Stimulated activated CD8-positive, alpha-beta memory T cell treated with anti-CD3 and anti-CD28 coated beads, Interleukin-4, amount 100 ng/mL, for 24 hours (primary cell): ENCODE measurements at places on chromosomes 4 and X.

GRCh38 chr4:176742211-176742610 is 50.5 kb downstream of the VEGFC start:
- DNase-seq: no peak

GRCh38 chr4:111230265-111230664 is 607.4 kb upstream of the PITX2 start:
- no peak for DNase-seq

- no peak for DNase-seq
These were observed 756.3 kb upstream of the ADGRL3 start for GRCh38 chr4:60443796-60444195.

- DNase-seq: no peak
These were observed 8.0 kb upstream of the ANXA3 start for GRCh38 chr4:78543424-78544125.

DNA sequence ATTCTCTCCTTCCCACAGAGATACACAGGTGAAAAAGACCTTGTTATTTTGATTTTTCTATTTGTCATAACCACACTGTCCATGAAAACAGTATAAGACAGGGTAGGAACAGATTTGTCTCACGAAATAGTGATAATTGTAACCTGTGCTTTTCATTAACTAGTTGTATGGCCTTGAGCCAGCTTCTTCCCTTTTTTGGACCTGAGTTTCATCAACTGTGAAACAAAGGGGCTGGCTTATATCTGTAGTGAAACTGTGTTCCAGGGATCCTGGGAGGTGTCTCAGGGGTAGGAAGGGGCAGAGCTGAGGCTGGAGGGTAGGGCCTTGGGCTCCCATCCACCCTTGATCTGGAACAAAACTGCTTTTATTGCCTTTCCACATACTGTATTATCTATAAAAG is 50.9 kb downstream of the MED28 start:
- DNase-seq: no peak

GRCh38 chrX:19863212-19863856 is 24.1 kb downstream of the SH3KBP1 start:
- DNase-seq: no peak

DNA sequence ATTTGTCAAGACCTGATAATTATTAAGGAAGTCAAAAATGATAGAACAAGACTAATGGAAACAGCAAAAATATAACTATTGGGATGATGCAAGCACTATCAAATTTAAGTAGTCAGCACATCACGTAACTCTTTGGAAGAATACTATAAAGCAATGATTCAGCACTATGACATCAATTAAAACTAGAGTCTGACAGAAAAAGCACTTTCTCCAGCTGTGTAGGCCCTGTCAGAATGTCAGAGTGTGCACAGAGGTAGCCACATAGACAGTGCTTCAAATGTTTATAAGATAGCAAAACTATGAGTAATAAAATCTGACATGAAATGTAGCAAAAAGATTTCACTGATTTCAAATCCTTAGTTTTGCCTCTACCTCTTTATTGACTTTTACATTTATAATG is 1226.6 kb upstream of the ADGRL3 start:
- DNase-seq: no peak

- DNase-seq: no peak
These were observed 49.8 kb upstream of the HMX1 start for GRCh38 chr4:8921465-8921864.

DNA sequence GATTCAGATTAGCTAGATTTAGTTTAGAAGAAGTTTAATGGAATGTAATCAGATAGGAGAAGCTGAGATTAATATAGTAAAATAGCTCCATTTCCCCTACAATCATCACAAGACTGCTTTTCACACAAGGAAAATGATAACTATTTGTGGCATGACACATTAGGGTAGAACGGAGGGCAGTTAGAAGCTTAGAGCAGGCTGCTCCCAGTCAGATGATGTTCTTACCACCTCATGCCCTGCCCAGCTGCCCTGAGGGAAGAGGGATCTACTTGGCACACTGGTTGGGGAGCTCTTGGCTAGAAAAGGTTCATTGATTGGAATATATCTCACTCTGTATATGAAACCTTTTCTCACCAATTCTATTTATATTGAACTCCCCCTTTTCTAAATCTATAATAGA is 180.7 kb upstream of the IL15 start:
- no peak for DNase-seq

DNA sequence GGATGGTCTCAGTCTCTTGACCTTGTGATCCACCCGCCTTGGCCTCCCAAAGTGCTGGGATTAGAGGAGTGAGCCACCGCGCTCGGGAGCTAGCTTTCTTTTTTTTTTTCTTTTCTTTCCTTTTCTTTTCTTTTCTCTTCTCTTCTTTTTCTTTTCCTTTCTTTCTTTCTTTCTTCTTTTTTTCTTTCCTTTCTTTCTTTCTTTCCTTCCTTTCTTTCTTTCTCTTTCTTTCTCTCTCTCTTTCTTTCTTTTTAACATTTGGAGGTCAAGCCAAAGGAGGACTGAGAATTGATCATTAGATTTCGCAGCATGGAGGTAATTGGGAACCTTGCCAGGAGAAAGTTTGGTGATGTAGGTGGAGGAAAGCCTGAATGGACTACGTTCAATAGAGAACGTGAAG is 67.4 kb downstream of the LARP7 start:
- DNase-seq: no peak

GRCh38 chrX:102067966-102068723 is 57.3 kb upstream of the TCEAL2 start:
- peak; percentile 4 for DNase-seq

GRCh38 chrX:109463784-109464183 is 18.1 kb downstream of the GUCY2F start:
- no peak for DNase-seq

- DNase-seq: no peak
These were observed 408.6 kb downstream of the PPP3CA start for GRCh38 chr4:100938698-100939097.

- no peak for DNase-seq
These were observed 28.6 kb upstream of the BBS12 start for GRCh38 chr4:122703868-122704267.

DNA sequence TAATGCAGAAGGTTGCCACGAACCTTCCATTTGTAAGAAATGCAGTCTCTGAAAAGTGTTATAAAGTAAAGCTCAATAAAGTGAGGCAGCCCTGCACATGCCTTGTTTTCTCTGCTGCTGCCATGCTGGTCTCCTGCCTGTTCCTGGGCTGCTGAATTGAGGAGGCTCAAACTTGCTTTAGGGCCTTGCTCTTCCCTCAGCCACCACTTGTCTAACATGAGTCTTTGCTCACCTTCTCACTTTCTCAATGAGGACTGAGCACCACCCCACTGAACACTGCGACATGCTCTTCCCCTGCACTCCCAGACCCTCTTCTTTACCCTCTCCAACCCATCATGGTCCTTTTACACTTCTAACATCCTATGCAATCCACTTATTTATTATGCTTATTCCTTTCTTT is 25.2 kb upstream of the MFAP3L start:
- no peak for DNase-seq

GRCh38 chr4:609400-610050 is 15.8 kb upstream of the PDE6B start:
- no peak for DNase-seq

DNA sequence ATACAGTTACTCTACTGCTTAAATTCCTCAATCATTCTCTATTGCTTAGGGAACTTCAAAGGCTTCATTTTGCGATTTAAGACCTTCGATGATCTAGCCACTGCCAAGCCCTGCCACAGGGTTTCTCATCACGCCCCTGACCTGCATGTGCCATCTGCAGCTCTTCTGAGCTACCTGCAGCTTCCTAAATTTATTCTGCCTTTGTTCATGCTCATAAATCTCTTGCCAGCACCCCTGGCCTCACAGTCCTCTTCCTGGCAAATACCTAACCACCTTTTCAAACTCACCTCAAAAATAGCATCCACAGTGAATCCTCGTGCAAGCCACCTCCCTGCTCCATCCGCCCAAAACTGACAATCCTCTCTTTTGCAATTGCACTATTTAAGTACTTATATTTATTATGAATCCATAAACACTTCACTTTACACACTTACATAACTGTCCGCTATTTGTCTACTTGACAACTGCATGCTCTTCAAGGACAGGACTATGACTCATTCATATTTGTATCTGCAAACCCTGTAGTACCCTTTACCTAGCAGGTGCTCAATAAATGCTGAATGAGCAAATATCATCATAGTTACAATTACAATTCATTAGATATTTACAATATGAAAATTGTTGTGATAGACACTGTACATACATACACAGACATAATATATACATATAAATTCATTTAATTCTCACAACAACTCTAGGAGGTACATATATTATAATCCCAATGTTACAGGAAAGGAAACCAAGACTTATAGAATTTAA is 280.0 kb upstream of the RASGEF1B start:
- DNase-seq: no peak

DNA sequence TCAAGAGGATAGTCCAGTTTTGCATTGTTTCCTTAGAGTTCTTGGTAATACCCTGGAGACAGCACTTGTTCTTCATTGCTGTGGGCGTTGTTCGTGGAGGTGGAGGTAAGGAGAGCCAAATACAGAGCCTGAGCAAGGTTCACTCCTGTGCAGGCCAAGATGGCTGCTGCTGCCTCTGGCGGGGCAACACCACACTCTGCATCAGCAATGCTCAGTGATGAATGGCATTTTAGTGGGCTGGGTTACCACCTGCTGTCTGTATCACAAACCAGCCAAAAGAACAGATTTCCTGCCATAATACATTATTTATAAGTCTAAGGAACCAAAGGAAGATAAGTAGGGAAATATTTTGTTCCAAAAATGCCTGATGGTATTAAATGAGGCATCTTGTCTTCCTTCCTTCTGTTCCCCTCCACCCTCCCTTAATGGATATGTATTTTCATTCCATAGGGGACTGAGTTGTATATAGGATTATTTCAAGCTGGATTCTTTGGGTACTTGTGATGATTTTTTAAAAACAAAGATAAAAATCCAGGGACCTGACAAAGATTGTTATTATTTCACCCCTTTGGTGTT is 61.6 kb upstream of the LIMCH1 start:
- no peak for DNase-seq

GRCh38 chrX:120790552-120790951 is 85.1 kb downstream of the CT47B1 start:
- no peak for DNase-seq

- DNase-seq: no peak
These were observed 5.7 kb upstream of the SORCS2 start for GRCh38 chr4:7186516-7187167.

GRCh38 chr4:47836641-47837093 is 1.2 kb downstream of the CORIN start:
- no peak for DNase-seq

DNA sequence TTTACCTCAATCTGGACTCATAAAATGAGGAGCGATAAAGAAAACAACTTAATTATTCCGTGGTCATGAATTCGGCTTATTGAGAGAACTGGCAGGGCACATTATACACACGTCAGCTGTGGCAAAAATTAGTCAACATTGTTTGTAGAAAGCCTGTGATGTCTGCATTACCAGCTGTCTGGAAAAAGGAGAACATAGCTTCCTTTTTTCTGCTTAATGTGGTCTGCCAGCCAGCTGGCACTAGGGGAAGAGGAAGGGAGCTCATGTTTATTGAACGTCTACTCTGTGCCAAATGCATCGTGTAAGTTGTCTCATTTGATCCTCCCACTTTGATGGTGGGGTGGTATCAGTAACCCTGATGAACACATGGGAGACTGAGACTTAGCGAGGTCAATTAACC is 367.6 kb downstream of the ARHGAP24 start:
- no peak for DNase-seq

- no peak for DNase-seq
These were observed 25.6 kb upstream of the PLS3 start for GRCh38 chrX:115535421-115535820.

- DNase-seq: no peak
These were observed 60.0 kb downstream of the PDHA1 start for GRCh38 chrX:19403696-19404095.

DNA sequence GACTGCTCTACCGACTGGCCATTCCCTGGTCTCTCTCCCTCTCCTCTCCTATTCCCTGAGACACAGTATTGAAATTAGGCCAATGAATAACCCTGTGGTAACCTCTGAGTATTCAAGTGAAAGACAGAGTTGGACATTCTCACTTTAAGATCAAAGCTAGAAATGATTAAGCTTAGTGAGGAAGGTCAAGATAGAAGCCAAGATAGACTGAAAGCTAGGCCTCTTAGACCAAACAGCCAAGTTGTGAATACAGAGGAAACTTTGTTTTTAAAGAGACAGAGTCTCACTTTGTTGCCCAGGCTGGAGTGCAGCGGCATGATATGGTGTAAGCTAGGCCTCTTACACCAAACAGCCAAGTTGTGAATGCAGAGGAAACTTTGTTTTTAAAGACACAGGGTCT is 64.6 kb downstream of the KDM6A start:
- DNase-seq: no peak
